ENCODE measurements at places on chromosomes 2 and 18.
A peak's percentile ranks its signal among the peaks of the same experiment; 100 is the strongest.

GRCh38 chr18:2971741-2972552, 41.0 kb downstream of the LPIN2 start:
- no peak for ATAC-seq

DNA sequence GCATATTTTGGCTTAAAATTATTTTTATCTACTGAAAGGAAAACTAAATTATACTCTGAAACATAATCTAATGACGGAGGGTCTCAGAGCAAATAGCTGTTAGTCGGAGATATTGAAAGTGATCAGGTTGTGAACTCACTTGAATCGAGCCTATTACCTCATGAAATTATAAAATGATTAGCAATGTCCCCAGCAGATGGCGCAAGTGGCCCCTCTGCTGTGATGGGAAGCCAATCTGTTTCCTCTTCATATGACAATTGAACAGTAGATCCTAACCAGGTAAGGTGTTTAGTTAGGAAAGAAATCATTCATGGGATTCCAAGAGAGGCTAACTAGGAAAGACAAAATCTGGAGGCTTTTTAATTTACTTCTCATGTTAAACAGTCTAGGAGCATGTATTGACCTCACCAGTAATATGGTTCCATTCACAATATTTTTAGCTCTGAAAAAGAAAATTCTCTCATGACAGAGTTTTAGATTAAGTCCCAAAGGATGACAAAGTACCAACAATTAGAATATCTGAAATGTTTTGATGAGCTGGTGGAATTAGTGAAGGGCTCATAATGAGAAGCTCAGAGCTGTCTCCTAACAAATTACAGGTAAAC, 29.9 kb upstream of the MPPE1 start:
- ATAC-seq, result peak; percentile 87

DNA sequence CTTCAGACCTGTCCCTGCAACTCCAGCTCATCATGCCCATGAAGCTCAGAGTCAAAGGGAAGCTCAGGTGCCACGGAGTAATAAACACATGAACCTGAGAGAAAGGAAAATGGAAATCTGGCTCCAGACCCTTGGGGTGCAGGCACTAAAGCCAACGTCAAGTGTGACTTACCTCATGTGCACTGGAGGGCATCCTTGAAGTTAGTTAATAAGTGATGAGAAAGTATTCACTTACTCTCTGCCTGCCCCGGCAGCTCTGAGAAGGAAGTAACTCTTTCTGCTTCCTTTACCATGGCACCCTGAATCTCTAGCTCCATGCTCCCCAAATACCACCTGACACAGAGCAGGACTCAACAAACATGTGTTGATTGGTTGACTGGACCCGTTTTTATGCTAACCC, 21.4 kb upstream of the AGAP1 start:
- no peak for ATAC-seq

- no peak for ATAC-seq
These were observed 141.8 kb downstream of the SOCS6 start for GRCh38 chr18:70430501-70431173.

DNA sequence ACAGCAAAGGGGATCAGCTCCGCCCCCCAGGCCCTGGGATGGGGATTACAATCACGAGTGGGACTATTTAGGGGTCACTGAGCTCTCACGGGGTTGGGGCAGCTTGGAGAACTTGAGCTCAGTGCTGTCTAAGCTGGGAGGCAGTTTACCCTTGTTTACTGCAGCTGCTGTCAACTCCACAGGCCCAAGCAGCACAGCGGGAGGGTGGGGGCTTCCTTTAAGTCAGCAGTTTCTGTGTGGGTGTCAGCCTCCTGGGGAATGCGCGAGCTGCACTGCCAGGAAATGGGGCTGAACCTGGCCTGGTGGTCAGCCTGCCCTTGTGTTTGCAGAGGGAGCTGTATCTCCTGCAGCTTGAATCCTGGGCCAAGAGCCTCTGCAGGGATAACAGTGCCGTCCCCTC, 29.8 kb downstream of the TOGARAM2 start:
- ATAC-seq, result no peak

- ATAC-seq, result no peak
These were observed 115.2 kb downstream of the MARCHF4 start for GRCh38 chr2:216257089-216257488.

DNA sequence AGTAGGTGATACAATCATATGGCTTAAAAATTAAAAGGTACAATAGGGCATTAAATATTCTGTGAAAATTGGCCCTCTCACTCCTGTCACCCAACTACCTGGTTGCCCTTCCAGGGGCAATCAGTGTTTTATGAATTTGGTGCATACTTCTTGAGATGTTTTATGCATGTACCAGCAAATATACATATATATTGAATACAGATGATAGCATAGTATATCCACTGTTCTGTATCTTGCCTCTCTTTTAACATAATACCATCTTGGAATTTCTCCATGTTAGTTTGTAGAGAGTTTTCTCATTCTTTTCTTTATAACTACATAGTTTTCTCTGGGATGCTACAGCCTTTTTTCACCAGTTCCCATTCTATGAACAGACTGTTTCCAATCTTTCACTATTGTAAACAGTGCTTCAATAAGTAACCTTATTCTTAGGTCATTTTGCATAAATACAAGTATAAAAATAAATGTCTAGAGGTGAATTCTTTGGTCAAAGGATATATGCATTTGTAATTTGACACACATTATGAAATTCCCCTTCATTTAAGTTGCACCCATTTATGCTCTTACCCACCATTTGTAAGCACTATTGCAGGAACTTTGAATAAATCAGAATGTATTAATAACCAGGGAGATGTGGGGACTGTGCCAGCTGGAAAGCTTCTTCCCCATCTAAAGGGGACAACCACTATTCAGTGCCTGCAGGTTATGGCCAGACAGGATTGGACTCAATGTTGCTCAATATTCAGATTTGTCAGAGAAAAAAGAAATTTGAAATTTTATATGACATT, 225.4 kb downstream of the STK39 start:
- ATAC-seq, result no peak

DNA sequence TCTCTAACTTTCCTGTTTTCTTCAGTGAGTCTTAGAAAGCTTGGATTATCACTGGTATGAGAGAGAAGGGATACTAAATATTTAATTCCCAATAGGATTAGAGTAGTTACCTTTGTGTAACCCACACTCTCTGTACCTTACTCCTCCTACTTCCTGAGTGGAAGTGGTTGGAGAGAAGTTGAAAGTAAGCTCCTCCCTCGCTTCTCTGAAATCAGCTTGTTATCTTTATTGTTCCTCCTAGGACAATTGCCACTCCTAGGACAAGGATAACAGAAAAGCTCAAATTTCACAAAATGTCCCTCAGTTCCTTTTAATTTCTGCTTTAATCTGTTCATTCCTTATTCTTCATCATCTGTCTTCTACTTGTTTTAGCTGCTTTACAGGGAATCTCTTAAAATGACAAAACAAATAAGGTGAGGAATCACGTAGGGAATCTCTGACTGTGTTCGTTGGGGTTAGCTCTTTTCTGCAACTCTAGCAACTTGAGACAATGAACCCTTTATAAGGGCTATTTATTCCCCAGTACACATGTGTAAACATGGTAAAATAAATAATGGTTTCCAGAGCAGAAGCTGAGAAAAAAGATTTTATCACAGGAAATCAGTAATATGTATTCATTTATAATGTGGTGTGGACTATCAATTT, 8.6 kb downstream of the ITPRID2 start:
- ATAC-seq, result no peak

DNA sequence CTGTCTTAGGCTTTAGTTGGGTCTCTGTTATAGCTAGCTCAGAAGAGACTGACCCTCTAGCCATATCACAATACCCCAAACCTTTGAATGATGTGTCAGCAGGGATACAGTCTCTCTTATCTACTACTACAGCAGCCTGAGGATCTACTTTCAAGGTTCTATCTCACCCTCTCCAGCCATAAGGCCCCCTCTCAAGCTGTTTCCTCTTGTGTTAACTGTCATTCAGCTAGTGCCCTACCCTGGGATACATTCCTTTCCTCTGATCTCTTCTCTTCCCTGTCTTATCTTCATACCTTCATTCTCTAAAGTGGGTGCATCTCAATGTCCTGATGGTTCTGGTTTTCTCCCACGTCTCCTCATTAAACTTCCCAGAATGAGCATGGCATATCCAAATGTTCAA, 434.7 kb downstream of the NRXN1 start:
- no peak for ATAC-seq

GRCh38 chr18:24446953-24447538, 13.4 kb upstream of the HRH4 start:
- ATAC-seq, result peak; percentile 62

DNA sequence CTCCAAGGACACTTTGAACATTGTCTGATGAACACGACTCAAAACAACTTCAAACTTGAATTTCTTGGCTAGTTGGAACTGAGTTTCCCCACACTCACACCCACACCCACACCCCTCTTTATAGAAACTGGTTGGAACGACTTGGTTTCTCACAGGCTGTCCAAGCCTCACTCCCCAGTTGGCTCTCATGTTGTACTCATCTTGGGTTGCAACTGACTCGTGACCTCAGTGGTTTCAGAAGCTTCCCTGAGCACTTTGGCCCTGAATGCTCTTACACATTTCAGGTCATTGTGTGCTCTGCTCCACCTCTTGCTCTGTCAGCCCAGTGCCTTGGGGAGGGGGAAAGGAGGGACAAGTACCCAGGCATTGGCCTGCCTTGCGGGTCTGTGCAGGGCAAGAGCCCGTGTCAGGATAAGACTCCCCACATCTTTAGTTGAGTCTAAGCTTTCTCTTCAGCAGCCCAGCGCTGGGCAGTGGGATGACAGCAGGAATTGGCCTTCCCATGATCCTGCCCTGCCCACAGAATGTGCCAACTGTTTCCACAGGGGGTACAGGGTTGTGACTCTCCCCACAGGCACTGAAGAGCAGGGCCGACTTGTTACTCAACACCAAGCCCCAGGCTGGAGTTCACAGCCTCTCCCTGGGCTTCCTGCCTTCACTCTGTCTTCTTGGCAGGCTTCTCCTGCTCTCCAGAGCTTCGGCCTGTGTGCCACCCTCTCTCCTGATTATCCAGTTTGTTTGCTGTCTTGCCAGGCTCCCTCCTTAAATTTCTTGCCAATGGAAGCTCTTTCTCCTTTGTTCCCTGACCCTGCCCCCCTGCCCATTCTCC, 104.6 kb downstream of the RTN4 start:
- ATAC-seq, result peak; percentile 35

GRCh38 chr18:63987743-63988142, 17.9 kb downstream of the SERPINB8 start:
- ATAC-seq, result no peak

DNA sequence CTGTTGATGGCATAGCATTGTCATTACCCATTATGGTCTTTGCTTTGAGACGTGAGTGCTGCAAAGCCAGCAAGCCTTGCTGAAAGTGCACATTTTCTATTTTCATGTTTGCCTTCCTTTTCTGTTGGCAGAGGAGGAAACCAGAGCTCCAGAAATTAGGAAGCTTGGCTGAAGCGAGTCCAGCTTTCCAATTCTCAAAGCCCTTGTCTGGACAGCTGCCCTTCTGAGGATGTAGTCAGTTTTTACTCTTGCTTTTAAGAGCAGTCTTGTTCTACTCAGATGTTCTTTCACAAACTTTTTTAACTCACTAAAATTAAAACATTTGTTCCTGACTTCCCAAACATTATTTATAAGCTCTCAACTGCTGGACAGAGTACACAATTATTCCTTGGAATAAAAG, 93.8 kb downstream of the ICOS start:
- ATAC-seq, result no peak

GRCh38 chr2:11713815-11714214, 32.6 kb upstream of the LPIN1 start:
- ATAC-seq, result no peak

GRCh38 chr18:49460976-49461601, 644 bp upstream of the DYM start:
- no peak for ATAC-seq

DNA sequence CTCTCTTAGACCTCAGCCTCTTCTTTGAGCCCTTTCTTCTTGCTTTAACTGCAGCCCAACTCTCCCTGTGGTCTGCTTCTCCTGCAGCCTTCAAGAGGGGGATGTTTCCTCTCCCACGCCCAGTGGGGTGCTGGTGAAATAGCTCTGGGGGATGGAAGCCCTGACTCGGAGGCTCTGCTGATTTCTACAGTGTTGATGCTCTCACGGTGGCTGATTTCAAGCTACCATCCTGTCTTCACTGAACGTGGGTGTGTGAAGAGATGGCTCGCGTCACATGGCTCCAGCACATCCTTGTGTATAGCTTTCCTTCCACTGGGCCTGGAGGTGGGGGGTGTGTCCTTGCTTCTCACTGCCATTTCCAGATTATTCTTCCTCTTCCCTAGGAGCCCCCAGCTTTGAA, 20.0 kb downstream of the MPP4 start:
- ATAC-seq, result no peak

GRCh38 chr2:114011713-114012112, 121.8 kb downstream of the ACTR3 start:
- ATAC-seq, result no peak

- peak; percentile 35 for ATAC-seq
These were observed at the start of gene SLC8A1 for GRCh38 chr2:40451918-40452605. SLC8A1 (minus strand) TSS chr2:40452090.

- ATAC-seq, result no peak
These were observed 528.3 kb downstream of the PARD3B start for GRCh38 chr2:205073433-205074020.

- no peak for ATAC-seq
These were observed 166.0 kb upstream of the DSEL start for GRCh38 chr18:67682516-67682915.

GRCh38 chr2:132729522-132729921, 59.5 kb upstream of the LYPD1 start:
- ATAC-seq, result no peak

GRCh38 chr18:22175346-22175745, 6.0 kb downstream of the GATA6 start:
- no peak for ATAC-seq

DNA sequence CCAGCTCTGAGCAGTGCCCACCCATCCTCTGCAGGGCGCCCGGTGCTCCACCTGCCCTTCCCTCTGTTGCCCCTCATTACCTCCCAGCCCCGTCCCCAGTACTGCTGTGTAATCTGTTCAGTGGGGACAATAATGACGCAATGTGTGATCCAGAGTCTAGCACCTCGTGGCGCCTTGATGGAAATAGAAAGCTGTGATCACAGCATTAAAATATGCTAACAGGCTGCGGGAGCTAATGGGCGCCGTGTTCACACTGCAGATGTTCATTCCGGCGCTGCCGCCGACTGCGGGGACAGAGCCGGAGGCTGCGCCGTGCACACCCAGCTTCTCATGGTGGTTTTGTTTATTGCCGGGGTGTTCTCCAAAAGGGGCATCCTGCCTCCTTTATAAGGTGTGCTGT, 235.2 kb downstream of the LDLRAD4 start:
- ATAC-seq, result no peak
